ENCODE measurements at places on chromosomes 5 and 9.

GRCh38 chr9:110126986-110127864 is 80.7 kb downstream of the C9orf152 start:
- DNase-seq = no peak

GRCh38 chr5:177404641-177405179 is 4.2 kb upstream of the PFN3 start:
- no peak for DNase-seq

DNA sequence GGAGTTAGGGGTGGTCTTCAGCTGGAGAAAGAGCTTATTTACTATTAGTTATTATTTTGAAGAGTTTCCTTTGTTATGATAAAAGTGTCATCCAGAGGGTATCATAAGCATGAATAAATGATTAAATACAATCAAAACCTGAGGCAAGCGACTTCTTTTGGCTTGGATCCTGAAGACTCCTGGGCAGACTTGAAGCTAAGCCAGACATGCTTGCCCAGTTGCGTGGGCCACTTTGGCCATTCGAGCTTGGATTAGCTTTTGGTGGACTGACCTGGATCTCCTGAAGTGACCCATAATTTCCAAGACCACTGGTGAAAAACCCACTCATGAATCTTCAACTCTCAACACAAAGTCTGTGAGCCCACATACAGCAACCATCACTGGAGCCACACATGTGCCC is 335.8 kb downstream of the NR2F1-AS1 start:
- no peak for DNase-seq

DNA sequence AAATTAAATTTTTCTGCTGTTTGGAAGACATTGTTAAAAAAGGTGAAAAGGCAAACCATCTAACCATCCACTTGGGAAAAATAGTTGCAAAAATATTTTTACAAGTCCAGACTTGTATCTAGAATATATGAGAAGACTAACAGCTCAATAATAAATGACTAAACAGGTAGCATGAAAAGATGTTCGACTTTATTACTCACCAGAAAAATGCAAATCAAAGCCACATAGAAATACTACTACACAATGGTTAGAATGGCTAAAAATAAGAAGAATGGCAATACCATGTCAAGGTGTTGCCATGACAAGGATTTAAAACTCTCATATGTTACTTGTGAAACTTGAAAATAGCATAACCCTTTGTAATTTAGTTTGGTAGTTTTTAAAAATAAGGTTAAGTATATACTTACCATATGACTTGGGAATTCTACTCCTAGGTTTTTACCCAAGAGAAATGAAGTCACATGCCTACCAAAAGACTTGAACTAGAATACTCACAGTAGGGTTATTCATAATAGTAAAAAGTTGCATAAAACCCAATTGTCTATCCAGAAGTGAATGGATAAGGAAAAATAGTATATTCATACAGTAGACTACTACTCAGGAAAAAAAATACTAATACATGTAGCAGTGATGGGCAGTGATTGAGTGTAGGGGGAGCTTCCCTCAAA is 93.8 kb downstream of the VPS13A start:
- no peak for DNase-seq

GRCh38 chr9:68706363-68707201 is 1.5 kb downstream of the PIP5K1B start:
- DNase-seq = no peak

Data from globus pallidus (tissue), 1 donor.